ENCODE measurements at places on chromosomes 13 and 19. TPM values are rescaled to one million over a fixed set of nuclear protein-coding genes. Genes with fewer than 3 reads are reported as not detected.

AMH gene
- total RNA-seq, result 2.6 TPM

- DNase-seq, result no peak
These were observed 542.5 kb downstream of the GPC6 start for GRCh38 chr13:93769101-93769500.

DNA sequence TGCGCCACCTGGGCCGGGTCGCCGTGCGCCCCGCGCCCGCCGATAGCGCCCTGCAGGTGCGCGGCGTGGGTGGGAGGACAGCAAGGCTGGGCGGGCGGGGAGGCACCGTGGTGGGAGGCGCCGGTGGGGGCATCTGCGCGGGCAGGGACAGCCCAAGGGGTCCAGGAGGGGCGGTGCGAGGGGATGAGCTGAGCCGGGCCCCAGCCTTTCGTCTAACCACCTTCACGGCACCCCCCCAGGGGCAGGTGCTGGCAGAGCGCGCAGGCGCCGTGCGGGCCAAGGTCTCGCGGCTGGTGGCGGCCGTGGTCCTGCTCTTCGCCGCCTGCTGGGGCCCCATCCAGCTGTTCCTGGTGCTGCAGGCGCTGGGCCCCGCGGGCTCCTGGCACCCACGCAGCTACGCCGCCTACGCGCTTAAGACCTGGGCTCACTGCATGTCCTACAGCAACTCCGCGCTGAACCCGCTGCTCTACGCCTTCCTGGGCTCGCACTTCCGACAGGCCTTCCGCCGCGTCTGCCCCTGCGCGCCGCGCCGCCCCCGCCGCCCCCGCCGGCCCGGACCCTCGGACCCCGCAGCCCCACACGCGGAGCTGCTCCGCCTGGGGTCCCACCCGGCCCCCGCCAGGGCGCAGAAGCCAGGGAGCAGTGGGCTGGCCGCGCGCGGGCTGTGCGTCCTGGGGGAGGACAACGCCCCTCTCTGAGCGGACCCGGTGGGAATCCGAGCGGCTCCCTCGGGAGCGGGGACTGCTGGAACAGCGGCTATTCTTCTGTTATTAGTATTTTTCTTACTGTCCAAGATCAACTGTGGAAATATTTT is 3.1 kb downstream of the KISS1R start:
- peak; percentile 65 for DNase-seq

DNA sequence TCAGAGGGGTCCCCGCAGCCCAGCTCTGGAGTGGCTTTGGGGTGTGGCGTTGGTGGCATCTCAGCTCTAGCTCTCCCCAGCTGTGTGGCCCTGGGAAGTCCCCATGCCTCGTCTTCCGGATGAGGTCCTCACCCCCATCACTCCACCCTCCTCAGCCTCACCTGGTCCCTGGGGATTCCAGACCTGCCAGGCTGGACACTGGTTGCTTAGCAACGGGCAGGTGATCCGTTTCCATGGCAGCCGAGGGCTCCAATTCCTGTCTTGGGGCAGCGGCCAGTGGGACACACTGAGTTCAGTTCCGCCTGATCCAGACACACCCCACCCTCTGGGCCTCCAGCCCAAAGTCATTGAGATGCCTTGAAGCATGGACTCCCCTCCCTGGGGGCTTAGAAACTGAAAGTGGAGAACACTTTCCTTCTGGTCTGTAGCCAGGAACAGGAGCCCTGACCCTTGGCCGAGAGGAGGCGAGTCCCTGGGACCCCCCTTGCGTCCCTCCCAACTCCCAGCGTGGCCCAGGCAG is 7.7 kb upstream of the MISP start:
- DNase-seq, result peak; percentile 78

PLK5 gene
- 0.23 TPM for total RNA-seq

DNA sequence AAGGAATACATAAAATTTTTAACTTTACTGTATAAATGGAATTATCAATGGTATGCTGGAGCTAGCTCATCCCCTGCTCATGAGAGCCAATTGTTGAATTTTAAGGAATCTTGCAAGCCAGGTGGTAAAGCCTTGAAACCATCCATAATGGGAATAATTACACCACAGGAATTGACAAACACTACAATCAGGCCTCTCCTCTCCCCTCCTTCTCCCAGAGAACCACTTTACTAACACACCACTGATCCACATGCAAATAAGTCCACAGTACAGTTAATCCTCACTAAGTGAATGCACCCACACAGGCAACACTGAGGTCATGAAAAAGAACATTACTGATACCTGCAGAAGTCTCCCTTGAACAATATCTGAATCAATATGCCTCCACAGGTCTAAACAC is 140.5 kb downstream of the KLF12 start:
- no peak for DNase-seq

- DNase-seq, result no peak
These were observed 4.3 kb downstream of the CHAMP1 start for GRCh38 chr13:114318624-114319023.

Measured in GM23338 (cell line).